ENCODE measurements at places on chromosomes 3 and 15.
A peak's percentile ranks its signal among the peaks of the same experiment; 100 is the strongest.

GRCh38 chr15:101156509-101157159 is 95.2 kb downstream of the CHSY1 start:
- H3K4me3 ChIP-seq = no peak overlapping the region
- DNase-seq = no peak
- peaks cover 9% of the 10 kb centered on the region for H3K27me3 ChIP-seq
- H3K4me1 ChIP-seq = peaks cover 35% of the 10 kb centered on the region
- H3K36me3 ChIP-seq = no peaks in the 10 kb centered on the region
- H3K27ac ChIP-seq = no peak overlapping the region

- H3K4me1 ChIP-seq = peaks cover 7% of the 10 kb centered on the region
- no peak for DNase-seq
- no peak overlapping the region for H3K27ac ChIP-seq
- peaks cover 58% of the 10 kb centered on the region for H3K27me3 ChIP-seq
- no peaks in the 10 kb centered on the region for H3K36me3 ChIP-seq
Observed at GRCh38 chr3:13533885-13534301, 15.0 kb upstream of the FBLN2 start.

GRCh38 chr15:101580431-101580830 is 71.8 kb downstream of the TM2D3 start:
- DNase-seq = no peak
- no peaks in the 10 kb centered on the region for H3K36me3 ChIP-seq
- H3K4me3 ChIP-seq = no peak overlapping the region
- H3K4me1 ChIP-seq = no peaks in the 10 kb centered on the region
- no peak overlapping the region for H3K27ac ChIP-seq

DNA sequence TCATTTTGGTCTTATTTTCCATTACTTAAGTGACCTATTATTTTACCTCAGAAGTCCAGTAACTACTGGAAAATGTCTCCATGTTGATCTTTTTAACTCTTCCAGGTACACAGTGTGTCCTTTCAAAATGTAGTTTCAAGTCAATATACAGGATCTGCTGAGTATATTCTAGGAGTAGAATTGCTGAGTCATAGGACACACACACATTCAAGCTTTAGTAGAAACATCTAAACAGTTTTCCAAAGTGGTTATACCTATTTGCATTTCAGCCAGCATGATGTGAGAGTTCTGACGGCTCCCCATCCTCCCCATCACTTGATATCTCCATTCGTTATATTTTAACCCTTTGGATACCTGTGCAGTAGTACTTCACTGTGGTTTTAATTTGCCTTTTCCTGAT is 271.9 kb downstream of the MCTP2 start:
- no peaks in the 10 kb centered on the region for H3K27me3 ChIP-seq
- no peaks in the 10 kb centered on the region for H3K4me1 ChIP-seq
- H3K36me3 ChIP-seq = no peaks in the 10 kb centered on the region
- no peak for DNase-seq
- no peak overlapping the region for H3K4me3 ChIP-seq

- peaks cover 3% of the 10 kb centered on the region for H3K27me3 ChIP-seq
- no peak for DNase-seq
- no peak overlapping the region for H3K4me3 ChIP-seq
- peaks cover 8% of the 10 kb centered on the region for H3K4me1 ChIP-seq
Observed at GRCh38 chr15:49718846-49719245, 98.0 kb downstream of the DTWD1 start.

- H3K36me3 ChIP-seq = no peaks in the 10 kb centered on the region
- no peak overlapping the region for H3K4me3 ChIP-seq
- no peaks in the 10 kb centered on the region for H3K27me3 ChIP-seq
Observed at GRCh38 chr15:54456413-54456812, 478.2 kb downstream of the UNC13C start.

DNA sequence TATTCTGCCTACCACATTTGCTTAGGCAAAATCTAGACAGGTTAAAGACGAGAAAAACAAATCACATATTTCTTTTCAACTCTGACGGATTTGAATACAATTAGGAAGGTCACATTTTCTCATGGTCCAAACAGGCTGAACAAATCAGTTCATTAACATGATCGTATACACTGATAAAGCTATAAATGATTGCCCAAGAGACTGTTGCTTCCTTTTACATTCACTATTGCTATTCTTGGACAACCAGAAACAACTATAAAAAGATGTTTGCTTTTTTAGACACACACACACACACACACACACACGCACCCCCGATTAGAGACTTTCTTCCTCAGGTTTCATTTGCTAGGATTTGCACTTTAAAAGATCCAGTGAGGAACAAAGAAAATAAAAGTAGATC is 122.3 kb upstream of the BHLHE40 start:
- no peak overlapping the region for H3K27ac ChIP-seq
- no peak overlapping the region for H3K4me3 ChIP-seq
- peaks cover 58% of the 10 kb centered on the region for H3K36me3 ChIP-seq
- peaks cover 44% of the 10 kb centered on the region for H3K4me1 ChIP-seq
- H3K27me3 ChIP-seq = no peaks in the 10 kb centered on the region

- H3K27ac ChIP-seq = no peak overlapping the region
- H3K36me3 ChIP-seq = no peaks in the 10 kb centered on the region
- peaks cover 37% of the 10 kb centered on the region for H3K27me3 ChIP-seq
- no peak for DNase-seq
Observed at GRCh38 chr15:67812241-67812644, 13.1 kb upstream of the SKOR1 start.

DNA sequence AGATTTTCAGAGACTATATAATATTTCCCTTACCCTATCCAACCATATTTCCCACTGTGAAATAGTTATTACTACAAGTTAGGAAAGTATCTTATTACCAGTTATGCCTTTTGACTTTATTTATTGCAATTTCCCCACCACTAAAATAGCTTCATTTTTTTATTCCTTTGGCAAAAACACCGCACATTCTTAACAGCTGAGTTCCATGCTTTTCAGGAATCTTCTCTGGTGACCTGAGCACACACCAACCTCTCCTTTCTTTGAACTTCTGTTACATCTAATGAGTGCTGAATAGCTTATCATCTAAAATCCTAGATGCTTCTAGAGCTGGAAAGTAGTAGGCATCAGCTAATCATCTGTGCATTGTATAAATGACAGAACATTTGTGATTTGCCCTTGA is 99.1 kb downstream of the UBE2E2 start:
- H3K27ac ChIP-seq = no peak overlapping the region
- H3K27me3 ChIP-seq = no peaks in the 10 kb centered on the region
- H3K4me1 ChIP-seq = no peaks in the 10 kb centered on the region
- H3K4me3 ChIP-seq = no peak overlapping the region
- DNase-seq = no peak

GRCh38 chr3:189305412-189305811 is 133.6 kb downstream of the TPRG1 start:
- peaks cover 5% of the 10 kb centered on the region for H3K36me3 ChIP-seq
- H3K4me3 ChIP-seq = no peak overlapping the region
- H3K4me1 ChIP-seq = peaks cover 16% of the 10 kb centered on the region

GRCh38 chr3:185746470-185746869 is 78.4 kb downstream of the IGF2BP2 start:
- H3K36me3 ChIP-seq = no peaks in the 10 kb centered on the region
- no peak overlapping the region for H3K27ac ChIP-seq
- H3K4me1 ChIP-seq = no peaks in the 10 kb centered on the region
- peaks cover 17% of the 10 kb centered on the region for H3K27me3 ChIP-seq

DNA sequence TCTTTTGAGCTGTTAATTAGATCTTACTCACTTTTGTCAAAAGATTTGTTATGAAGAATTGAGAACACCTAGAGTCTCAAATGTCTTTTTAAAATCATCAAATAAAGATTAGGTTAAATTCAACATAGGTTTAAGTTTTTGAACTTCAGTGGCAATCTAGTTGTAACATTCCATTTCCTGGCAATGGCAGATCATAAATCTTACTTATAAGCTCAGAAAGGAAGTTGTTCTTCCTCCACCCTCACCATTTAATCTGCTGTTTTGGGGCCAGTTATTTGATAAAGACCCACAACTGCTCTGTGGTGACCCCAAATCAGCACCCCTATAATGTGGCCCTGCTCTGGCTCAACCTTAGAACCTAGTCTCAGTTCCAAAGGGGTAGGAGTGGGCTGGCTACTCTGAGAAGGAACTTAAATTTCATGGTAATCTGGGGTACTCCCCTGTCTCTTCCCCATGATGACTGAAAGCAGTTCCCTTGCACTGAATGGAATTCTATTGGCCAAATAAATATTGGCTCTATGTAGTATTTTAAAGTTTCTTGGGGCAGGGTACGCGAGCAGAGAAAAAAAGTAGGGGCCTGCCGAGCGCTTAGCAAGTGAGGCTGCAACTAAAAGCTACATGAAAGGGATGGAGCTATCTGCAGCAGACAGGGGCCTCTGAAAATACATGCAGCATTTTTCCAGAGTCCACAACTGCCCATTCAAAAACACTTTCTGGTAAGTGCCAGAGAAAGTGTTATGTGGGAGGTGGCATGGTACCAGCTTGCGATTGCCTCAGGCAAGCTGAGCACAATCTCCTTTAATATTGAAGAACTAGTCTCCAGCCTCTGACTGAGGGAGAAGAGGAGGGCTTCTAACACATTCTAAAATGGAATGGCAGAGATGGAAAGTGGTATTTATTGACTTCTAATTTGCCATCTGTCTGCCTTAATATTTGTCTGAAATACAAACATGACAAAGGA is 103.6 kb upstream of the RASGRP1 start:
- no peaks in the 10 kb centered on the region for H3K27me3 ChIP-seq
- DNase-seq = no peak
- peaks cover 29% of the 10 kb centered on the region for H3K36me3 ChIP-seq
- peak overlapping the region; percentile 85 for H3K27ac ChIP-seq

GRCh38 chr3:87236093-87236492 is 9.0 kb downstream of the CHMP2B start:
- no peak overlapping the region for H3K27ac ChIP-seq
- H3K27me3 ChIP-seq = no peaks in the 10 kb centered on the region
- H3K4me1 ChIP-seq = no peaks in the 10 kb centered on the region
- H3K36me3 ChIP-seq = peaks cover 13% of the 10 kb centered on the region
- H3K4me3 ChIP-seq = no peak overlapping the region
- no peak for DNase-seq

GRCh38 chr3:173943264-173943663 is 545.7 kb downstream of the NLGN1 start:
- no peaks in the 10 kb centered on the region for H3K36me3 ChIP-seq
- H3K4me1 ChIP-seq = no peaks in the 10 kb centered on the region
- no peaks in the 10 kb centered on the region for H3K27me3 ChIP-seq

GRCh38 chr3:4729061-4729973 is 236.2 kb downstream of the ITPR1 start:
- H3K27ac ChIP-seq = no peak overlapping the region
- H3K4me1 ChIP-seq = peaks cover 50% of the 10 kb centered on the region
- DNase-seq = no peak
- no peaks in the 10 kb centered on the region for H3K27me3 ChIP-seq
- no peak overlapping the region for H3K4me3 ChIP-seq

DNA sequence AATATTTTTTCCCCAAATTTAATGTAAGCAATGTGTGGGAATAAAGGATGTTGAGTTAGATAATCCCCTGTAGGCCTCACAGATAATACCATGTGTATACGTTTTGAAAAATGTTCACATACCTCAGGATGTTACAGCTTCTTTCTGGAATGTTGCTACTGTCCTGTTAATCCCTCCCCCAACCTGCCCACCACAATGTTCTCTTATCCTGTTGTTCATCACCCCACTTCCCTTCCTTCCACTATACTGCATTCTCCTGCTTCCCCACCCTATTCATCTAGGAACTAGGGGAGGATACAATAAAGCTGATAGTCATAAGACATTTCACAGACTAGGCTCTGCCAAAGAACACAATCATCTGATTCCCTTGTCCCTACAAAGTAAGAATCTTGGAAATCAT is 92.1 kb downstream of the IGF2BP2 start:
- no peaks in the 10 kb centered on the region for H3K4me1 ChIP-seq
- H3K27me3 ChIP-seq = peaks cover 4% of the 10 kb centered on the region
- H3K4me3 ChIP-seq = no peak overlapping the region
- no peak for DNase-seq

- DNase-seq = no peak
- peak overlapping the region; percentile 38 for H3K27ac ChIP-seq
- peaks cover 5% of the 10 kb centered on the region for H3K36me3 ChIP-seq
- peak overlapping the region; percentile 30 for H3K4me3 ChIP-seq
- peaks cover 38% of the 10 kb centered on the region for H3K4me1 ChIP-seq
Observed at GRCh38 chr3:179150610-179151009, 2.5 kb downstream of the PIK3CA start.

DNA sequence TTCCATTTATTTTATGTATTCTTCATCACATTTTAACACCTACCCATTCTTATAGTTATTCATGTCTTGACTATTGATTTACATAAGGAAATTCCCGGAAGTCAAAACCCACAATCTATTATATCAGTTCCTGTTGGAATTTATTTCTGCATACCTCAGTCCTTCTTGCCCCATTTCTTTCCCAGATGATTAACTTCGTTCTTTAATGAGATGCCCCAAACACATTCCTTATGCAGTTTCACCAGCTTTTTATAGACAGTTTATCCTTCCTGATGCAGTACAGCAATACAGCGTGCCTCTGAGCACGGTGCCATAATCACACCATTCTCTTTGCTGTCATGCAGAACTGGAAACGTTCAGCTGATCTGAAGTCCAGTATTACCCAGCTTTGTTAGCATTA is 175.8 kb upstream of the NANOGP8 start:
- no peaks in the 10 kb centered on the region for H3K4me1 ChIP-seq
- DNase-seq = no peak
- H3K27ac ChIP-seq = no peak overlapping the region
- no peaks in the 10 kb centered on the region for H3K27me3 ChIP-seq

DNA sequence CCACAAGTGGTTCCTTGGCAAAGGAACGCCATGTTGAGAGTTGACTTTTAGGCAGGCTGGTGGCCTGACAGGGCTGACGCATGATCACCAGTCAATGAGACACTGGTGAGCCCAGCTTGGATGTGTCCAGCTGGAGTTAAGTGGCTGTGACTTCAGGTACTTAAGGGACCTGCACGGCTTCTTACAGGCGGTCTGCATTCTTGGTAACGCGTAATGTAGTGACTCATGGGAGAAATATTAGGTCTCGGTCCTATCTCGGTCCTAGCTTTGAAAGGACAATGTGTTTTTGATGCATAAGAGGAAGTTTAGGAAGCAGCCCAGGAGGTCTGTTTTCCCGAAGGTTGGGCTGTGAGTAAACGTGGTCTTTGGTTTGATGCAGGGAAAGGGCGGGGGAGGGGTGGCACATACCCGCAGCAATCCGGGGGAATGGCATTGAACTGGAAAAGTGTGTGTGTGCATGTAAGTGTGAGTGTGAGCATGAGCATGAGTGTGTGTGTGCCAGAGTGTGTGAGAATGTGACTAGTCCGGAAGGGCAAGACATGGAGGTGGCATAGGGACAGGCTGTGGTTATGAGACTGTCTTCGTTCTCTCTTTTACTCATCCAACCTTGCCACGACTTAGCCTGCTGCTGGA is 55.3 kb downstream of the FAM43A start:
- no peak overlapping the region for H3K4me3 ChIP-seq
- no peak for DNase-seq
- no peak overlapping the region for H3K27ac ChIP-seq
- no peaks in the 10 kb centered on the region for H3K4me1 ChIP-seq
